ENCODE measurements at places on chromosomes 1 and 21. TPM values are rescaled to one million over a fixed set of nuclear protein-coding genes. Genes with fewer than 3 reads are reported as not detected.

DNA sequence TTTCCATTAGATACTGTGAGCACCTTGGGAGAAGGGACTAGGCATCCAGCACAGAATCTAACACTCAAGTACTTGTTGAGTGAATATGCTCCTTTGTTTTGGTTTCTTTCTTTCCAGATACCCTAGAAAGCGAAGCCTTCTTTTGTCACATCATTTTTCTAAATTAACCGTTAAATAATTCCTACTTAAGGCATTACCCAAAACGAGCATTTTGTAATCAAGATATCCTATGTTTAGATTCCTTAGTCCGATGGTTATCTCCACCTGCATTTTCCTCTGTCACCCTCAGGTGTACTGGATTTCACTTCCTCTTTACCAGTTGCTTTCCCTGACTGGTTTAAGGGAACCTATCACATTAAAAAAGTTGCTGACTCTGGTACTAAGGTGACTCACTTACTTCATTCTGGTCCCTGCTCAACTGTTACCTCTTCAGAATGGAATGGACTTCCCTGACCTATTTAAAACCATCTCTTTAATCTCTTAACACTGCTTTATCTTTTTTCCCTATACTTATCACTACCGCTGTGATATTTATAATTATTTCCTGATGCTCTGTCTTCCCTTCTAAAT is 3.2 kb downstream of the B3GALNT2 start:
- no peak for DNase-seq

DNA sequence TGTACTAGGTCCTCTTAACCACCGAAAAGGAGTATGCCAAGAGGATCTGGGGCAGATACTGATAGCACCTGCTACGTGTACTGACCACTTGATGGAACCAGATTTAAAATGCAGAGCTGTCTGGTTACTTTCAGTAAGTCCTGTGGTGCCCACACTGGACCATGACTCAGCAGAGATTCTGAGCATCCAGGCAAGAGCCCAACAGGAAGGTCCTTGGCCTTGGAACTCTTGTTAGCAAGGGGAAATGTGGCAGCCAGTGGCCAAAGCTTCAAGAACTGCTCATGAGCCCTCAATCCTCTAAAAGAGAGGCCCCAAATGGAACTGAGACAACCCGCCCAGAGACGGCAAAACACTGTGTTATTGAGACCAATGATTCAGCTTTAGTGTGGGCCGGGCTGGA is 4.2 kb upstream of the GJB5 start:
- DNase-seq, result peak; percentile 27

GRCh38 chr1:164440232-164440631 is 118.8 kb upstream of the PBX1 start:
- DNase-seq, result peak; percentile 11

DNA sequence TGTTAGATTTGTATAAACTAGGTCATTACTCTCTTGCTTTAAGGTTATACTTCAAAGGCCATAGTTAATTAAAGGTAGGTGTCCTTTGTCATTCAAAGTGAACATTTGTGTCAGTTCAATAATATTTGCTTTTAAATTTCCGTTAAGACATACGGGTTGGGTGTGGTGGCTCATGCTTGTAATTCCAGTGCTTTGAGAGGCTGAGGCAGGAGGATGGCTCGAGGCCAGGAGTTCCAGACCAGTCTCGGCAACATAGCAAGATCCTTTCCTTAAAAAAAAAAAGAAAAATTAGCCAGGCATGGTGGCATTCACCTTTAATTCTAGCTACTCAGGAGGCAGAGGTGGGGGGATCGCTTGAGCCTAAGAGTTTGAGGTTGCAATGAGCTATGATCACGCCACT is 80.4 kb downstream of the KIF26B start:
- peak; percentile 23 for DNase-seq

Gene DYNLT5
- 0.32 TPM for total RNA-seq

Gene SPATA46
- not detected for total RNA-seq
